Activated gamma-delta T cell (primary cell): ENCODE measurements at places on chromosomes 16 and 17.
A peak's percentile ranks its signal among the peaks of the same experiment; 100 is the strongest.

DNA sequence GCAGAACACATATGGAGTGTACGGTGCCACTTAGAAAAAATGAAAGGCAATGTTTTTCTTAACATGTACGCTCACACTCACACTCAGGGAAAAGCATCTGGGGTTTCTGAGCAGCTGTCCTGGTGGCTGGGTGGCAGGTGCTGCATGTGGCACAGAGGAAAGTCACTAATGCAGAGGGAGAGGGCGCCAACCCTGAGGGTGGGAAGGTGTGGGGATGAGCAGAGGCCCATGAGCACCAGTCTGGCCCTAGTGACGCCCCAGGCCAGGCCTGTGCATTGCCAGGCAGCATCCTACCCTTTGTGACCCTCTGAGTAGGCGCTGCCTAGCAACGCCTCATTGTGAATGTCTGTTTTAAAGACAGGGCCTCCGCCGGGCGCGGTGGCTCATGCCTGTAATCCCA lies 19.1 kb upstream of the LCMT1 start:
- no peak for DNase-seq

DNA sequence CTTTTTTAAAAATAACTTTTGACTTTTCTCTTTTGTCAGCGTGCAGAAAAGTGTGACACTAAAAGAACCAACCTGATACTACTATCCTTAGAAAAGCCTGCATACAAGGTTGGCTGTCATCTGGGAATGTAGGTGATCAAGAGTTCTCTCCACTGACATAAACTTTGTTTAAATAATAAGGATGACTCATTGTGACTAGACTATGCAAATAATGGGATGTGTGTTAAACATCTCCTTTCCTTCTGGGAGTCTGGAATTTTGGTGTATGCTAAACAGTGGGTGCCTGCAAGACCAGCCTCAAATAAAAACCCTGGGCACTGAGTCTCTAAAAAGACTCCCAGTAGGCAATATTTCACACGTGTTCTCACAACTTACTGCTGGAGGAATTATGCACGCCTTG lies 373.4 kb downstream of the CNTNAP4 start:
- DNase-seq: no peak

DNA sequence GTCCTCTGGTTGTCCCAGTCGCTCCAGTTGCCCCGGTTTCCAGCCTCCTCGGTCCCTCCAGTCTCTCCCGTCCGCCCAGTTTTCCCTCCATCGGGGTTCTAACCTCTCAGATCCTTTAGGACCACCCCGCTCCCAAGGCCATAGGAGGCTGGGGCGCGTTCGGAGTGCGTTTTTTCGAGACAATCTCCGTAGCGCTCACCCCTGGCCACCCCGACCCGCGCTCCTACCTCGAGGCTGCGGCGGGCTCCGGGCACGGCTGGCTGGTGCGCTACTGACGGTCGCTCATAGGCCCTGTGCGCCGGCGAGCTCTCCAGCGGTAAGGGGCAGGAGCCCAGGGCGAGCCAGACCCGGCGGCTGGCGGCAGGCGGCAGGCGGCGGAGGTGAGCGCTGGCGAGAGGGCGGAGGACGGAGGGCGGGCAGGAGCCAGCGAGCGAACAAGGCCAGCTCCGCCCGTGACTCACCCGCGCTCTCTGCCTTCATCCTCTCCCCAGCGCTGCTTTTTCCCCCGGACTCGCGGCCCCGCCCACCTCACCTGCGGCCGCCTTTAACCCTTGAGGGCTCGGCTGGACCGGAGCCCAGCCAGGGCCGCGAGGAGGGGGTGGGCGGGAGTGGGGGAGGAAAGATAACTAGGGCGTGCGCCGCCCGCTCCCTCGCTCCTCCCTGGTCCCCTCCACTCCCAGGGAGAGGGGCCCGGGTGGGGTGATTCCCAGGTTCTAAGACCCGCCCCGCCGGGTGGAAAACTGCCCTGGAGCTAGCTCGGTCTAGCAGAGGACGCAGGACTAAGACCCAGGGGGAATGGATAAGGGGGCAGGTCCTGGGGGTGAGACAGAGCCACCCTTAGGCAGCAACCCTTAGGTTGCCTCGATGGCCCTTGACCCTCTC lies at the start of gene SP6:
SP6 (minus strand) TSS at position 472 of the 882 bp plus-strand sequence. CDS start 2,734 bp downstream, outside the sequence.
- peak; percentile 38 for DNase-seq

- no peak for DNase-seq
Observed at GRCh38 chr17:45745601-45746494, 38.3 kb upstream of the CRHR1 start.

DNA sequence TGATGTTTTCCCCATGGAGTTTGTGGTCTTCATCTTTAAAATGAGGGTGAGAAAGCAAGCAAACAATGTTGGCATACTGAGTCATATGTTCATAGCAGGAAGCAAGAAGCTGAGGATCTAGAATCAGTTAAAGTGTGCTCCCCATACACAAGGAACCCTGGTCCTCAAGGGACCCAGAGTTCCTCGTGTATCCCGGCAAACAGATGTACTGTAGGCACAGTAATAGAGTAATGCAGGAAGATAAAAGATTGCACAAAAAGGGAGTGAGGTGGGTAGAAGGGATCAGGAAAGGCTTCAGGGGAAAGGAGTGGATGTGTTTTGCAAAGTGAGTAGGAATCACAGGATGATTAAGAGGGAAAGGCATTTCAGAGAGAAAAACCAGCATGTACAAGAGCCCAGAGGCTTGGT lies 412.3 kb upstream of the CDH11 start:
- no peak for DNase-seq

DNA sequence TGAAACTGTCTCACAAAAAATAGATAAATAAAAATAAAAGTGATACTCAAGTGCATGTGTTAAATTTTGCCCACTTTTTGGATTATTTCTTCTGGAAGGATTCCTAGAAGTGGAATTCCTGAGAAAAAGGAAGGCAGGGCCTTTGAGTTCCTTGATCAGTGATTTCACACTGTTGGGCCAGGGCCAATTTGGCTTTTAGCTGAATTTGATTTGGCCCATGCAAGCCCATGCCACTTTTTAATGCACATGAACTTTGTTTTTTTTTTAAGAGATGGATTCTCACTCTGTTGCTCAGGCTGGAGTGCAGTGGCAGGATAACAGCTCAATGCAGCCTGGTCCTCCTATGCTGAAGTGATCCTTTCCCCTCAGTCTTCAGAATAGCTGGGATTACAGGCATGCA lies 96.3 kb downstream of the TNFRSF13B start:
- DNase-seq: no peak

DNA sequence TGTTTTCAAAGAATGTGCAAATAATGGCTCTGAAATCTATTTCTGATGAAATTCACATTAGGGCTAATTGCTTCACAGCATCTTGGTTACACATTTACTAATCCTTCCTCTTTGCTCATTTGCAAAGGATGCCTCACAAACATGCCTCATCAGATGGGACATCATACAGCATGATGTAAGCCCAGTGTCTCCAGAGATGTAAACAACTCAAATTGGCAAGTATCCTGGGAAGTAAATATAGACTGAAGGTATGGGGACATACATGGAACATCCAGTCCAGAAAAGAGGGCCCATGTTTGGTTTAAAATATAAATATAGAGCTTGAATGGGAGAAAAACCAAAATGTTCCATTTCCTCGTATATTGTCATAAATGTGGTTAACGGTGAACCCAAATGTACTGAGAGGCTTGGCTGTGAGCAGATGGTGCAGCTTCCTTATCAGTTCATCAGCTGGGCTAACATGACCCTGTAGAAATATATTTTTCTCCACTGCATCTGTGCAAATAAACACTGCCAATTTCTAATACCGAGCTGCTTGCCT lies 142.9 kb upstream of the NUDT7 start:
- DNase-seq: no peak

- DNase-seq: no peak
Observed at GRCh38 chr17:17172001-17172939, 33.9 kb downstream of the PLD6 start.

DNA sequence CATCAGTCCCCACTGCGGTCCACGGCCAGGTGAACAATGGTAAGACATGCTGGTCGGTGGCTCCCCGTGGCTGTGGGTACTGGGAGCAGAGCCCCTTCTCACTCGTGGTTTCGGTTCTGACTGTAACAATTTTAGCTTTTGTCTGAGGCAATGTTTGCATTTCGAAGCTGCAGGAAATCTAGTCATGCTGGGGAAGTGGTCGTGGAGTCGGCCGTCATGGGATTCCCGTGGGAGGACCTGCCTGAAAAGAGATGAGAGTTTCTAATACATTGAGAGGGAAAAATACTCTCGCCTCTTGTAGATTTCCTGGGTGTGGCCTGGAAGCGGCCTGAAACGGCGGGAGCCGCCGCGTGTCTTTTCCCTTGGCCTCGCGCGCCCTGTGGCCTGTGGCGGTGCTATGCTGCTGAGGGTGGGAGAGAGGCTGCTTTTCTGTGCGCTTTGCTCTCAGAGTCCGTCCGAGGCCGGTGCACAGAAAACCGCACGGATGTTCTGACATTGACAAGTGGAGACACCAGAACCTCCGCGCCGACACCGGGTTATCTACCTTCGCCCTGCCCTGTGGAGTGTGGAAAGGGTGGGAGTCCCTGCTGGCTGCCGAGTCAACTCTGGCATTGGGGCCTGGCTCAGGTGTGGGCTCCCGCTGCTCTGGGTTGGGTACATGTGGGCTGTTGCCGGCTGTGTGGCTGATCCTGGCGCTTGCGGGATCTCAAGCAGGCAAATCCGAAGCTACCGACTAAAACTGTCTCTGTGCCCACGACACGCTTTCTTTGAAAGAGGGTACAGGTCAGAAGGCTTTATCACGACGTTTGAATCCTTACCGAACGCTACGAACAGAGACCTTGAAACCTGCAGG lies 60.8 kb downstream of the WDR45B start:
- DNase-seq: no peak

DNA sequence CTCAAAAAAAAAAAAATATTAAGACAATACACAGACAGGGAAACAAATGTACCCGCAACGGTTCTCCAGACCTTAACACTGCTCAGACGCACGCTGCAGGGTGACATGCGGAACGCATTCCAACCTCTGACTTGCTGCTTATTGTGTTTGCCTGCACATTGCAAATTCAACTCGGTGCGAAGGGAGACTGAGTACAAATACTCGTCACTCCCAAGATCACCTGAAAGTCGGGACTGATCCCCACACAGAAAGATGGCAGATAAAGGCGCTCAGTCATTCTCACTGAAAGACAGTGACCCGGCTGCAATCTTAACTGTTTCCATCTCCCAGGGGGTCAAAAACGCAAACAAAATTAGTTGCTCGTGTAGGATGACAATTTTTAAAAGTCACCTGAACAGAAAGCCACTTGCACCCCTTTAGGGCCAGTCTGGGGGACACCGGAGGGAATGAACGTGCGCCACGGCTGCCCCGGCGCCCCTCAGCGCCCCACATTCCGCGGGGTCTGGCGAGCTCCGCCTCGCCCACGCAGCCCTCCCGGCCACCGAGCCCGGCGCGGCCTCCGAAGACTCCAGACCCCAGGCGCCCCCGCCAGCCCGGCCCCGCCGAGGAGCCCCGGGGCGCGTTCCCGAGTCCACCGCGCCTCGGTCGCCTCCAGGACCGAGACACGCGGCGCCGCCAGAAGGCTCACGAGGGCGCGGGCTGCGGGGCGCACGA lies 589 bp downstream of the CLCN7 start:
- DNase-seq: no peak

- no peak for DNase-seq
Observed at GRCh38 chr17:3885271-3885670, 7.6 kb downstream of the CAMKK1 start.
